ENCODE measurements at places on chromosomes 11 and 22.
A peak's percentile ranks its signal among the peaks of the same experiment; 100 is the strongest.

DNA sequence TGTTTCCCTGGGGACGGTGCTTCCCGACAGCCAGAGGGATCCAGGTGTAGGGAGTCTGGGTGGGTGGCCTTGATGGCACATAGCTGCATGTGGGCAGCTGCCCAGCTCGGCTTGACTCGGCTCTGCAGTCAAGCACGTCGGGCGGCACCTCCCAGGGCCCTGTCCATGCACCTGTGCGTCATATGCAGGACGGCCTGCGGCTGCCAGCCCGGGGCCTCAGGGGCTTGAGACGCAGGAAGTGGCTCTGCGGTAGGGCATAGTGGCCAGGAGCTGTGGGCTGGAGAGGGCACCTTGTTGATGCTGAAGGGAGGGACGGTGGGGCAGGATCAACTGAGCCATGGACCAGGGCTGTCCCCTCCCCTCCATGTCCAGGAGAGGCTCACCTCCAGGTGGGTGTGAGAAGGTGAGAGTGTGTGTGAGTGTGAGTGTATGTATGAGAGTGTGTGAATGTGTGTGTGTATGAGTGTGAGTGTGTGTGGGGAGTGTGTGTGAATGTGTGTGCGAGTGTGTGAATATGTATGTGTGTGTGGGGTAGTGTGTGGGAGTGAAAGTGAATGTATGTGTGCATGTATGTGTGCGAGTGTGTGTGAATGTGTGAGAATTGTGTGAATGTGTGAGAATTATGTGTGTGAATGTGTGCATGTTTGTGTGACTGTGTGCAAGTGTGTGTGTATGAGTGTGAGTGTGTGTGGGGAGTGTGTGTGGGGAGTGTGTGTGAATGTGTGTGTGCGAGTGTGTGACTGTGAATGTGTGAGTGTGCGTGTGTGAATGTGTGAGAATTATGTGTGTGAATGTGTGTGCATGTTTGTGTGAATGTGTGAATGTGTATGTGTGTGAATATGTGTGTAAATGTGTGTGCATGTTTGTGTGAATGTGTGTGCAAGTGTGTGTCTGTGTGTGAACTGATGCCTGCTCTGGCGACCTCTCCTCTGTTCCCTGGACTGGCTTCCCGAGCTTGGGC lies 5.7 kb upstream of the SUN2 start:
- DNase-seq: no peak

DNA sequence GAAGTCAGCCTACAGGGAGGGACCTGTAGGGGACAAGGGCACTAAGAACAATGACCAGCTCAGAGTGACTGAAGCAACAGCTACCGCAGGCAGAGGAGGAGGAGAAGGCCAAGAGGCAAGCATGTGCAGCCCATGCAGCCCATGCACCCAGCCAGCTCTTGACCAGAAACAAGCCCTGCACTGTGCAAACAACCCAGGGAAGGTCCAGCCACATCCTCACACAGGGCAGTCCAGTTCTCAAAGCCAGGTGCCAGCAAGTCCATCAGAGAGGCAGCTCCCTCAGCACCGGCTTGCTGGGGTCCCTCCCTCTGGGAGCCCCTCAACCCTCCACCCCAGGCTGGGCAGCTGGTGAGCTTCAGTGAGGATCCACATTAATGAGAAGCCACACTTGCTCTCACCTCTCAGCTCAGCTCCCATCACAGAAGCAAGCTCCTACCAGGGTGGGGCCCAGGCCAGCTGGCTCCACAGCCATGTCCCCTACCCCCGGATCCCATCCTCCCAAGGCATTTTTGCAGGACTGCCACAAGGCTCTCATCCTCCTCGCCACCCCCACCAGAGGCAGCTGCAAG lies 7.1 kb downstream of the DGCR2 start:
- no peak for DNase-seq

DNA sequence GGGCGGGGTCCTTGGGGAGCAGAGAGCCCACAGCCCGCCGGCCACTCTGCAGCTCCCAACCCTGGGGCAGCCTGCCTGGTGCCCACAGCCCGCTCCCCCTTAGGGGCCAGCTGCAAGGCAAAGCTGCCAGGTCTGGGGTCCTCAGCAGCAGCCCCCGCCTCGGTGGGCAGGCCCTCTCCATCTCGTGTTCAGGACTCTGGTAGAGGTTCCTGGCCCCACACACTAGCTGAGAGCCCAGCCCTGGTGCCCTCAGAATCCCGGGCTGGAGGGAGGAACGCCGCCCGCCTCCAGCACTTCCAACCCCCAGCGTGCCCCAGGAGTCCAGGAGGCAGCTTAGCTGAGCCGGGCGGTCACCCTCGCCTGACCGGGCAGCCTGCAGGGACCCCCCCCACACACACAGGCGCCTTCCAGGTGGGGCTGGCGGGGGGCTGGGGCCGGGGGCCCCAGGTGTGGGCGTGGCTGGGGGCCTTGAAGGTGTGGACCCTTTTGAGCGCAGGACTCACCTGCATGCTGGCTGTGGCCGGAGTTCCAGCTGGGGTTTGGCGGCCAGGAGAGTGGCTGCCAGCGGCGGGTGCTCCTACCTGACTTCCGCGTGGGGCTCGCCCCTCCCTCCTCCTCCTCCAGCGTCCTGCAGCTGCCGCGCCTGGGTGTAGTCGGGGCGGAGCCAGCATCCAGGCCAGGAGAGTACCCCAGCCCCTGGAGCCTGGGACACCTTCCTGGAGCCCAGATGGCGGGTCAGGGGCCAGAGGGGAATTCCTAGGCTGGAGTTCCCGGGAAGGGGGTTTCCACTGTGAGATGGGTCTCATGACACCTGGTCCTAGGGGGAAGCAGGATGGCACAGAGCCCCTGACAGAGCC lies at the start of gene ANO9:
Gene ANO9, minus strand, starts transcription at position 594 of the 857 bp plus-strand sequence. Its CDS starts 85 bp downstream, at position 509.
- DNase-seq: peak; percentile 62

GRCh38 chr11:12472401-12473005 lies 95.1 kb downstream of the PARVA start:
- no peak for DNase-seq

GRCh38 chr11:7278314-7278917 lies 26.7 kb downstream of the SYT9 start:
- no peak for DNase-seq

- DNase-seq: peak; percentile 3
Observed at GRCh38 chr11:94741022-94741679, 27.0 kb upstream of the AMOTL1 start.

- DNase-seq: no peak
Observed at GRCh38 chr22:50088096-50088495, 1.7 kb upstream of the MOV10L1 start.

DNA sequence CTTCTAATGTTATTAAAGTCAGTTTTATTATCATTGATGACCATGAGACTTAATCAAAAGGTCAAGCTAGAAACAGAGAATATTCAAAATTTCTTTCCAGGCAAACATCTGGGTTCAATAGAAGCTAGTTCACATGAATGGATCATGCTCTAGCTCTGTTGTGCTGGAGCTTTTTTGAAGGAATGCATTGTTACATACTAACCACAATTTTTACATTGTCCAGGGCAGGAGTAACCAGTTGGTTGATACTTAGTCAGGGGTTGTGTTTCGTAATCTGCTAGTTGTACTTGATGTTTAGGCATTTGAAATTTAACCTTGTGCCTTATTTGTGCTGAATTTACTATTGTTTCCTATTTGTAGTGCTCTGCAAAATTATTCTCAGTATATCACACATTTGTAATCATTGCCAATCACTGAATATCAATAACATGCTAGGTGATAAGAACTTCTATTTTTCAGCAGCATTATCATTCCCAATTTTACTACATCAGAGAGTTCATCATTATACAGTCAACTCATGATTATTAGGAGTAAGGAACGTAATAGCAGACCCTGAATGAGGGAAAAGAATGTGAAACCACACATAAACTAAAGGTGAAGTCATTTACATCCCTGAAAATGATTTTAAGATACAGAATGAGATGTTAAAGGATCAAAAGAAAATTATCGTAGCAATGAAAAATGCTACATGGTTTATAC lies 23.2 kb downstream of the NF2 start:
- DNase-seq: no peak

GRCh38 chr11:20035701-20036601 lies 124.3 kb downstream of the DBX1 start:
- no peak for DNase-seq

- no peak for DNase-seq
Observed at GRCh38 chr11:1306186-1307162, 3.0 kb downstream of the TOLLIP start.

- no peak for DNase-seq
Observed at GRCh38 chr11:78768971-78769370, 194.3 kb upstream of the NARS2 start.

DNA sequence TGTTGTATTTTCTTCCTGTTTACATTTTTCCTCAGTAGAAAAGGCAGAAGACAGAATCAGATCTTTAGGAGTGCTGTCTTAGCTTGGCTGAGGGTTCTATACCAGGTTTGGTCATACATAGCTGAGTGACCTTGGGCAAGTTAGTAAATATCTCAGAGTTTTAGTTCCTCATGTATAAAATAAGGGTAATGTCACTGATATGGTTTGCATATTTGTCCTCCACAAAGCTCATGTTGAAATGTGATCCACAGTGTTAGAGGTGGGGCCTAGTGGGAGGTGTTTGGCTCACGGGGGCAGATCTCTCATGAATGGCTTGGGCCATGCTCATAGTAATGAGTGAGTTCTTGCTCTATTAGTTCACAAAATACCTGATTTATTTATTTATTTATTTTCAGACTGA lies 7.5 kb upstream of the HTR3A start:
- no peak for DNase-seq

DNA sequence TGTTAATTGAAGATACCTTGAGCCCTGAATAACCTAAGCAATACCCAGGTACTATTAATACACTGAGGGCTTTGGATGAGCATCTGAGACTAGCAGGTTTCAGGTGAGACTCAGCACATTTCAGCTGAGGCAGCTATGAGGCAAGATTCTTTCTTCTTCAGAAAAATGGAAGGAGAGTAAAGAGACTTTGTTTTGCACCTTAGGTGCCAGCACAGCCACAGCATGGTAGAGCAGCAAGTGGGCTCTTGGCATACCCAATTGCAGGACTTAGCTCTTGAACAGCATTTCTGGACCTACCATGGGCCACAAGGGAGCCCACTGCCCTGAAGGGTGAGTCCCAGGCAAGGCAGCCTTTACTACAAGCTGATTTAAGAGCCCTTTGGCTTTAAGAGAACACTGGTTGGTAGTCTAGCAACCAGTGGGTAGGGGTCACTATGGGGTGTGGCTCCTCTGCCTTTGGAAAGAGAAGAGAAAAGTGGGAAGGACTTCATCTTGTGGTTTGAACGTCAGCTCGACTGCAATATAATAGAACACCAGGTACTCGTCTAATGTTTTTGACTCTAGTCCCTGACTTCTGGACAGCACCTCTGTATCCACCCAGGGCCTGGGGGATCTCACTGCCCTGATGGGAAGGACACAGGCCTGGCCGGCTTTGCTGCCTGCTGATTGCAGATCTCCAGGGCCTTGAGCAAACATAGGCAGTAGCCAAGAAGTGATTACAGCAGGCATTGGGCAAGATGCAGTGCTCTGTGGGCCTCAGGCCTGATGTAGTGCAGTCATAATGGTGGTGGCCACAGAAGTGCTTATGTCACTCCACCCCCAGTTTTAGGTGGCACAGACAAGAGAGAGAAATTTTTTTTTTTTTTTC lies 73.3 kb downstream of the GLYATL1 start:
- no peak for DNase-seq

DNA sequence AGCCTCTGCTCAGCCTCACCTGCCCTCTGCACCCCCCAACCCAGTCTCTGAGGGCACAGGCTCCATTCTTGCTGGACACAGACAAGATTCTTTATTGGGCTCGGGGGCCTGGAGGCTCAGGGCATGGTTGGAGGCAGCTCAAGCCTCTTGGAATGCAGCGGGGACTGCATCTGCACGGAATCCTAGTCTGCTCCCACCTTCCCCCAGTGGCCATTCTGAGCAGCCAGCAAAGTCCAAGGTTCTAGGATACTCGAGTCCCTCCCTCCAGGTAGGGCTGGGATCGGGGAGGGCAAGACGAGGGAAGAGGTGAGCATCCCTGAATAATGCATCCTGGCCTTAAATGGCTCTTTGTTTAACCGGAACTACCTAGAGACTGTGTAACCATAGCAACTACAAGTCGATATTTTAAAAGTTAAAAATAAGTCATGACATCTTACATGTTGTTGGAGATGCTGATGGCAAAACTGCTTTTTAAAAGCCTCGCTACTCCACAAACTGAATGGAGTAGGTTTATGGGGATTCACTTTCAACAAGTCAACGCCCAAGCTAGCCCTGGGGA lies 10.7 kb upstream of the IGSF22 start:
- DNase-seq: no peak

- DNase-seq: no peak
Observed at GRCh38 chr22:27170491-27170890, 513.1 kb downstream of the MIAT start.

GRCh38 chr22:38218661-38219622 lies 17.1 kb downstream of the MAFF start:
- peak; percentile 48 for DNase-seq

GRCh38 chr11:46900091-46900746 lies 18.1 kb downstream of the LRP4 start:
- DNase-seq: no peak

GRCh38 chr22:20390394-20390907 lies 3.5 kb upstream of the ZNF74 start:
- DNase-seq: no peak
